ENCODE measurements at places on chromosomes 16 and 17.

DNA sequence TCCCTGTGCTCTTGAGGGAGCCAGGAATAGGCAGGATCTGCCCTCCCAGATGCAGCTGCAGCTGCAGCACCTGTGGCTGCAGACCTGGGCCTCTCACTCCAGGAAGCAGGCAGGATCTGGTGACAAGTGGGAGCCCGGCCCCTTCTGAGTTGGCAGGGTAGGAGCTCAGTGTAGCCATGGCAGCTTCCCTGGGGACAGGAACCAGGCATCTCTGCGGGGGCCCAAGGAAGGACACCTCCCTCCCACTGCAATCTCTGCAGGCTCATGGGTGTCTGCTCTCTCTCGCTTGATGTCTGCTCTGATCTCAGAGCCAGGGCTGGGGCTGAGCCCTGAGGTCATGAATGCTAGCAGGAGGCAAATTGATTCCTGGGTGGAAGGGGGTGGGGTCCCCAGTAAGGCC lies 592.5 kb upstream of the CA10 start:
- DNase-seq, result no peak

GRCh38 chr17:29891131-29891530 lies 38.9 kb downstream of the SSH2 start:
- peak; percentile 11 for DNase-seq

DNA sequence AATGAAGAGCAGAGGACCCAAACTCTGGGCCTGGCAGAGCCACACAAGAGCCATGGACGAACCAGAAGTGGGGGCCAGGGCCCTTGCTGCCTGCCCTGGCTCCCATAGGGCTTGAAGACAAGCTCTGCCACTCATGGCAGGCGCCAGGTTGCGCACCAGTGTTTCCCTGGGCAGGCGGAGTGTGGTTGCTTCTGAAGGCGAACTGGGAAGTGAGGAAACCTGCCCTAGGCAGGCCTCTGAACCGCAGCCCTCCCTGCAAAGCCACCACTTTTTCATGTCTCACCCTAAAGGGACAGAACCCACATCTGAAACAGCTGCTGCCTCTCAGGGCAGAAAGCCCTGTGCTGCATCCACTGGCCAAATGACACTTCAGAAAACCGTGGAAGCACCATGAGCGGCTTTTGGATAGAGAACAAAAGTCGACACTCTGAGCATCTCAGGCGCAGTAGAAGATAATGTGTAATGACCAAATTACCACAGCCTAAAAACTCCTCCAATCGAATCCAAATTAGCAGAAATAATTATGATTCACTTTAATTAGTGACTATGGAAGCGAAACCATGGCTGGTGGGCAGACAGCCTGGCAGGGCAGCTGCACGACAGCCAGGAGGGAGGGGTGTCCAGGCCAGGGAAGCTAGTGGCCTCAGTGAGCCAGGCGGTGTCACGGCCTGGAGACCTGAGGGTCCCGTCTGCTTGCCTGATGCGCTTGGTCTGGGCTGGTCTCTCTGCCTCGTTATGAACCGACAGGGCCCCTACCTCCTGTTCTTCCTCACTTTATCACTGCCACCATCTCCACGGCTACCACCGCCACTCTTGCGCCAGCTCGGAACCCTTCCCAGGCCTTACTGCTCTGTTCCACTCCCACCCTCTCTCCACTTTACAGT lies 59.1 kb downstream of the PRMT7 start:
- no peak for DNase-seq

DNA sequence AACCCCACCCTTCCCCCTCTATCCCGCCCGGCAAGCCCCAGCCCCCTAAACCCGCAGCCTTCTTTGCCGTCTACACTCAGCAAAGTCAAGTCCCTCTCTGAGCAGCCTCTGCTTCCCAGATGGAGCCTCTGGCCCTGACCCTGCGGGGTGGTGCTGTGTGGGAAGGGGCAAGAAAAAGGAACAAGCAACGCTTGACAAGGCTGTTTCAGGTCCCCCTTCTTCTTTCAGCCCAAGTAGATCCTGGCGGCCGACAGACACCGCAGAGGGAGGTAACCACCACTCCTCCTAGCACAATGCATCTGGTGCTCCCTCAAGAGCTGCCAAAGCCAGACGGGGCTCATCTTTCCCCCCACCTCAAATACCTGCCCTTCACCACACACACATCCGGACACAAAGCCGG lies 178.3 kb downstream of the ENGASE start:
- DNase-seq, result no peak

GRCh38 chr16:47461598-47462266 lies 601 bp downstream of the PHKB start:
- peak; percentile 58 for DNase-seq

DNA sequence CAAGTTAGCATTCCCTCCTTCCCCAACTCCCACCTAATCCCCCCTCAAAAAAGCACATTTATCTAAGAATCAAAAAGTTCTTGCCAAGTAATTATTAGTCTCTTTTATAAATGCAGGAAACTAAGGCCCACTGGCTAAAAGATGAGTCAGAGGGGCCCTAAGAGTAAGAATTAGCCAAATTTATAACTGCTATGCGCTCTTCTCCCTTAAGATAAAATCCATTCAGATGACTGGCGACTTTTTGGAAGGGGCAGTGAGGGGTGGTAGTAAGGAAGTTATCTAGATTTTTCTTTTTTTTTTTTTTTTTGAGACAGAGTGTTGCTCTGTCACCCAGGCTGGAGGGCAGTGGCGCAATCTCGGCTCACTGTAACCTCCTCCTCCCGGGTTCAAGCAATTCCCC lies 17.1 kb downstream of the ZNF652 start:
- DNase-seq, result no peak

DNA sequence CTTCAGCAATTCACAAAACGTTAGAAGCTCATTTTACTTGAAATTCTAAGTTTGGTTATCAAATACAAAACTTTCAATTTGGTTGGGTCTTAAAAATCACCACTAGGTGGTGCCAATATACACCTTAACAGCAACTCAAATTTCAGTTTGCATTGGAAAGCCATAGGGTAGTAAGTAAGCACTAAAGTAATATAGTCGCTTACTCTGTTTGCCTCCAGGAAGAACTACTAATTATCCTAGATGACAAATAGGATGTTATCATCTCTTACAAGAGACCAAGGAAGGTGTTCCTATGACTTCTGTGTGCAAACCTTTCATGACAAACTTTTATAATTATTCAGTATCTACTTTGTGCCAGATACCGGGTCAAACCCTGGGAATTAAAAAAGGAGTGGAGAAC lies 93.3 kb downstream of the MYO1D start:
- peak; percentile 42 for DNase-seq

DNA sequence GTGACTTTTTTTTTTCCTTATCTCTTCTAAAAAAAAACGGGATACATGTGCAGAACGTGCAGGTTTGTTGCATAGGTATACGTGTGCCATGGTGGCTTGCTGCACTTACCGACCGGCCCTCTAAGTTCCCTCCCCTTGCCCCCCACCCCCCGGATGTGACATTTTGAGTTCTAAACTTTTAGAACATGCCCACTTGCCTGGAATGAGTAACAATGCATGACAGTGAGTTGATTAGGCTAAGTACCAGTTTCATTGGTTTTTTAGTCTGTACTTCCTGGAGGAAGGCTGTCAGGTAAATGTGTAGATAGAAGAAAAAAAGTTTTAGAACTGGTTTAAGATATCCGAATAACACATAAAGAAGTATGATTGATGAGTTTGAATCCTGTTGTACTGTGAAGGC lies 4.0 kb downstream of the BPTF start:
- peak; percentile 14 for DNase-seq

GRCh38 chr16:12784076-12784475 lies 19.6 kb downstream of the CPPED1 start:
- no peak for DNase-seq

- no peak for DNase-seq
Measured at GRCh38 chr17:40497695-40498094, 3.7 kb downstream of the TNS4 start.

DNA sequence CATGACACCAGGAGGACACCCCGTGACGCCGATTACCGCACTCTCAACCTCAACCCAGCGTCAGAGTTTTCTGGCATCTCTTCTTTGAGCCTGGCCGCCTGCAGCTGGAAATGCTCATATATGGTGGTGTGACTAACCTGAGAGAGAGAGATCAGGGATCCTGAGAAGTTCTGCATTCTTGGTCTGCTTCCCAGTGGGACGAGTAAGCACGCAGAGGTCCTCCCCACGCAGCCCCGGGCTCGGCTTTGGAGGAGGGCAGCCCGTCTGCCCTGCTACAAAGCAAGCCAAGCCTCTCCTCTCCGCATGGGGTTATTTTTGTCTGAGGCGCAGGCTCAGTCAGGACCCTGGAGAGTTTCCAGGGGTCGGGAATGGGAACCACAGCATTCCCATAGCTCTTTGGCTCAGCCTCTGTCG lies 16.5 kb downstream of the CRISPLD2 start:
- peak; percentile 100 for DNase-seq

DNA sequence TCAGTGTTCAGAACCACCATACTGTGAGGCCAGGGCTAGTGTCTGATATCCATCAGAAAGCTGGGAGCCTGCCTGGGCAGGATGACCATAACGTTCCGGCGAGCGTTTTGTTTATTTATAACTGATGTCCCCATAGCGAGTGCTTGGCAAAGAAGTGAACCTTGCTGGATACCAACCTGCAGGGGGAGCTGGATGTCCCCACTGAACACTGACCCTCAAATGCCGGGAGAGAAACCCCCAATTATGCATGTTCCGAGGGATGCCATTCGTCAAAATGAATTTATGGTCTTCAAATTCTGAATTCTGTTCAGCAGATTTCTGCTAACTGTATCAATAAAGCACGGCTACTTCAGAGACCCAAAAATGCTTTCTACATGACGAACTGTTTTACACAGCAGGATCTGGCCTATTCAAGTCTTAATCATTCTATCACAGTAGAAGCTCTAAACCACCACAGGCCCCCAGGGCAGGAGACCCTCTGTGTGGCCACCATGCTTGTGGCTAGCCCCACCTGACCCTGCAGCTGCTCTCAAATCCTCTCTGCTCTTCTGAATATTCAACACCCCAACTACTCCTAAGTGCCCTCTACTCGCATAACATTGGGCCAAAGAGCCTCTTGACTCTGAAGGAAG lies 15.2 kb downstream of the MED24 start:
- peak; percentile 68 for DNase-seq

DNA sequence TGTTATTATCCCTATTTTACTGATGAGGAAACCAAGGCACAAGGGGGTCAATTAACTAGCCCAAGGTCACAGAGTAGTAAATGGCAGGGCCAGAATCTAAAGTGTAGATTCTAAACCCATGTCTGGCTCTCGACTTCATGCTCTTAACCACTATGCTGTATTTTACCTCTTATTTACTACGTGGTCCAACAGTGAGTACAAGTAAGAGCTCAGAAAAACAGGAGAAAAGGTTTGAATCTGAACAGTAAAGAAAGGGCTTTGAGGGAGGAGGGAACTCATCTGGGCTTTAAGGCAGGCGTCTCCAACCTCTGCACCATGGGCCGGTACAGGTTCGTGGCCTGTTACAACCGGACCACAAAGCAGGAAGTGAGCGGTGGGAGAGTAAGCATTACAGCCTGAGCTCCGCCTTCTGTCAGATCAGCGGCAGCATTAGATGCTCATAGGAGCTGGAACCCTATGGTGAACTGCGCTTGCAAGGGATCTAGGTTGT lies 62.9 kb downstream of the SMURF2 start:
- DNase-seq, result no peak

DNA sequence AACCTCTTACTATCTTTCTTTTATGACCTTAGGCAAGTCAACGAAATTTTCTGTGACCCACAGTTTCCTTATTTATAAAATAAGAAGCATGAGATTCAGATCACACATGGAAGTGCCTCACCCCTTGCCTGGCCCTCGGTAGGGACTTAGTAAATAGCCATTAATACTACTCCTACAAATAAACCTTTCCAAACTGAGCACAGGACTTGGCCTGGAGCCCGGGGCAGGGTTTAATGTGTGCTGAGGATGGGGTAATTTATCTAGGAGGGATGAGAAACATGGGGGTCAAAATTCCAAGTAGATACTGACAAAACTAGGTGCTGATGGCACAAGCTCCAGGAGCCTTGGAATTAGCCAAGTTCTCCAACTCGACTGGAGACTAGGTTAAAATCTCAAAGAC lies 35.0 kb downstream of the PITPNC1 start:
- no peak for DNase-seq

- DNase-seq, result peak; percentile 50
Measured at GRCh38 chr17:33091271-33091670, 99.6 kb downstream of the SPACA3 start.

DNA sequence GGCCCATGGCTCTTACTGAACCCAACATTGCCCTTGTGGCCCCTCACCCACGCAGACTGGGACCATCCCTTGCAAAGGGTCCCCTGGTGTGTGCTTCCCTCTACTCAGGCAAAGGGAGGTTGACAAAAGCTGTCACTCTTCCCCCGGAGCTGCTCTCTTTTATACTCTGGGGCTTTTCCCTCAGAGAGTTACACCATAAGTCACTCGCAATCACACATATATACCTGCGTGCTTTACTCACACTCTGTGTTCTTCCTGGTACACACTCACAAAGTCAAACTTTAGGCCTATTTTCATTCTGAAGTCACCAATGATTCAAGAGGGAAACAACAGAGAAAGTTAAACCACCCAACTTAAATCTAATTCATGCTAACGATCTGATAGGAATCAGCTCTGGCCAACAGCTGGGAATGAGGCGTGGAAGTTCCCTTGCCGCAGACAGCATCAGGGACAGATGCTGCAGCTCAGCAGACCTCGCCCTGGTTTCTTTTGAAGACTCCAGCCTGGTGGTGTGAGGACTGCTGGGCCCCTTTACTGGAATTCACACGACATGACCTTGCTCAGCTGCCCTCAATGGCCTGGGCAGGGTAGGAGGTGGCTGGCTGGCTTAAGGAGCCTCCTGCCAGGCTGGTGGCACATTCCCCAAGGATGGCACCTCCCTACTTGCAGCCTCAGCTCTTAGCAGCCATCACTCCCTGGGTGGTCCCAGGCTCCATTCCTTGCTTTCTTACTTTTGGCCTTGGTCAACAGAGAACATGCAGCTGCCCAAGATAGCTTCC lies 27.3 kb downstream of the HIC1 start:
- no peak for DNase-seq

- no peak for DNase-seq
Measured at GRCh38 chr16:28293601-28293960, 1.3 kb downstream of the SBK1 start.

DNA sequence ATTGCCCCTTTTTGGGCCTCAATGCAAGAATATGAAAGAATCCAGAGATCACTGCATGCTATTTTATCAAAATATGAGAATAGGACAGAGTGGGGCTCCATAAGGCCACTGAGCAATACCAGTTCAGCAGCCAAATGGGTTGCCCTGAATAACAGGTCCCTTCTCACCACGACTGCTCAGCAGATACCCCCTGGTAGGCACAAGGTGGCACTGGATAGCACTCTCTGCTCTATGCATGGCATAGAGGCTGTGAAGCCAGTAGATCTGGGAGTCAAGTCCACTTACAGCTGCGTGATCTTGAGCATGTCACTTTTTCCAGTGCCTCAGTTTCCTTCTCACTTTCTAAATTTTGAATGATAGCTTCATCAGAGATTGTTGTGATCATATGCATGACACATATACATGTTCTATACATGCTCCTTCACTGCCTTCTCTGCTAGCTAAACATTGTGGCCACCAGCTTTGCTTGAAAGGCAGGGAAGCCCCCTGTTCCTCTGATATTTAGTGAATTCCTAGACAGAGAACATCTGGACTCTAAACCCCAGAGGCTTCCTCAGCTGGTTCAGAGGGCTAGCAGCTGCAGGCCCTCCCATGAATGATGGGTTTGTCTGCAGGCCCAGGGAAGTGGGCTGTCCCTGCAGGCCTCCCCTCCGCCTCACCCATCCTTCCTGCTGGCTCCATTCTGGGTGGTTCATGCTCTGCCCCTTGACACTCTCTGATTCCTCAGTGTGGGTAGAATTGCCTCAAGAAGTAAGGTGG lies 84.9 kb upstream of the ASIC2 start:
- no peak for DNase-seq

All from astrocyte (in vitro differentiated cells and primary cell).